ENCODE measurements at places on chromosomes 1 and 21.

GRCh38 chr1:28853093-28853742 is 41.2 kb downstream of the OPRD1 start:
- DNase-seq, result no peak

DNA sequence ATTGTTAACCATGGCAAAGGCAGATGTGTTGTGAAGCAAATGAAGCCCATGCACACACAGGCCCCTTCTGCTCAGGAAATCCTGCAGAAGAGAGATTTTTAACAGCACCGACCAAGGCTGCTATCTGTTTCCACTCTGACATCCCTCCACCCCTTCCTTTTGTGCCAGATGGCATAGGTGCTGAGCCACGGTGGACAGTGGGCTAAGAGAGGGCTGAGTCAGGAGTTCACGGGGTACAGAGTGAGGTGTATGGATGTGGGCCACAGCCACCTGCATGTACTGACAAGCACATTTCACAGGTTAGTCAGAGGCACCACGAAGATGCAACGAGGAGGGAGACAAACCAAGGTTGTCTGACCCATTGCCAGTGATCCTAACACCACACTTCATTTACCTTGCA is 9.5 kb downstream of the RSPH1 start:
- DNase-seq, result no peak

DNA sequence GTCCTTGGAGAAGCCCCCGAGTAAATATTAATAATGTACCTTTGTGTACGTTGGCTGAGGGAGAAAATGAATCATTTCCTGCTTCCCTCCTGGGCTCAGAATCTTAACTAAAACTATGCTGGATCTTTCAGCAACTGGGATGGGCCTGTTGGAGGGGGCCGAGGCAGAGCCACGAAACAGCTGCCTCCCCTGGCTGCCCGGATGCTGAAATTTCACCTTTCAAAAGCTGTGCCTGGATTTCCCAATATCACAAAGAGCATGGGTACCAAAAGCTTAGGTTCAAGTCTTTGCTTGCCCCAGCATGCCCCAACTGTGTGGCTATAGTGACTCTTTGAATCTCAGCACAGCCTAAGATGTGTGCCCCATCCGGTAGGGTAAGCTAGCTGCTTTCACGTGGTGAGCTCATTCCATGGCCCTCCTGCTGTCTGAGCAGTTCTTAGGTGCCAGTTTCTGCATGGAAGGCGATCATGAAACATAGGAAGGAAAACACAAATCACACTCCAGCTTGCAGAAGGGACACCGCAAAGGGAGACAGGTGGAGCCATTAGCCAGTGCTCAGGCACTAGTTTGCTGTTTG is 473.5 kb downstream of the PTPRU start:
- DNase-seq, result peak; percentile 61

- no peak for DNase-seq
Measured at GRCh38 chr1:193785850-193786420, 599.5 kb upstream of the B3GALT2 start.

- no peak for DNase-seq
Measured at GRCh38 chr1:198007687-198008607, 90.8 kb downstream of the LHX9 start.

GRCh38 chr1:151024540-151025146 is 11.7 kb upstream of the BNIPL start:
- DNase-seq, result peak; percentile 68

All from breast epithelium (tissue), 4 donors.